ENCODE measurements at places on chromosomes 12 and 14.
A peak's percentile ranks its signal among the peaks of the same experiment; 100 is the strongest.

DNA sequence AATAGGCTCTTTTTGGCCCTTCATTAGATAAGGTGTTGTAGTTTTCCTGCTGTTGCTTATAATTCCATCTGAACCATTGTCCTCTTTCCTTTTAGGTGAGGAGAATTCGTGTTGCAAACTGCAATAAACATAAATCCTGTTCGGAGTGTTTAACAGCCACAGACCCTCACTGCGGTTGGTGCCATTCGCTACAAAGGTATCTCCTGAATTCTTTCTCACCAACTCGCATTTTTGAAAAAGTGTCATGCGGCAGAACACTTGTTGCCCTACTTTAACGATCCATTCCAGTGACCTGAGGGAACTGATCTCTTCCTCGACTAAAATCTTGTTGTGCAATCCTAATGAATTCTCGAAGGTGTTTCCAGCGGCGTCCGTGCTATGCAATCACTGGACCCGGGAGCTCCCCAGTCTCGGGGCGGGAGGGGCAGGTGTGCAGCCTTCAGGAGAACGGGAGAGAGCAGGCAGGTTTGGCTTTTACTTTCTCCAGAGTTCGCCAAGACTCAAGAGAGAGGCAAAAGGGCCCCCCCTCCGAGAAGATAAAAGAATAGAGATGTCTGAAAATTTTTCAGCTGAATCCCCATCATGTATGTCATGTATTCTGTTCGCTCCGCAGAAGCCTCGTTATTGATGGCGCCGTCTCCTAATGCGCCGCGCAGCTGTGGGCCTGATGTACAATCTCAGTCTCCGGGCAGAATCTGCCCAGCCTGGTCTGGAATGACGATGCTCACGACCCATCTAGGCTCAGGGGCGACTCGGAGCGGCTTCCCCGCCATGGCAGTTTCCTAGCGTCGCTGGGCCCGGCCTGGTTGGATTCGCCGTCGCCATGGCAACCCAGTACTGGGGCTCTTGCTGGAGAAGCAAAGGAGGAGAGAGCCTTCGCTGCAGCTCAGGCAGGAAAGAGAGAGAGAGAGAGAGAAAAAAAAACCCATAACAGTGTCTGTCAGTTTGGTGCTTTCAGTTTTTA, 38.2 kb downstream of the PLXNC1 start:
- DNase-seq = peak; percentile 83

- DNase-seq = no peak
These were observed 61.5 kb downstream of the KCNMB4 start for GRCh38 chr12:70427611-70428010.

GRCh38 chr12:84641940-84642545, 270.6 kb downstream of the SLC6A15 start:
- DNase-seq = peak; percentile 41

- DNase-seq = no peak
These were observed 115.2 kb downstream of the KSR2 start for GRCh38 chr12:117853600-117853999.

DNA sequence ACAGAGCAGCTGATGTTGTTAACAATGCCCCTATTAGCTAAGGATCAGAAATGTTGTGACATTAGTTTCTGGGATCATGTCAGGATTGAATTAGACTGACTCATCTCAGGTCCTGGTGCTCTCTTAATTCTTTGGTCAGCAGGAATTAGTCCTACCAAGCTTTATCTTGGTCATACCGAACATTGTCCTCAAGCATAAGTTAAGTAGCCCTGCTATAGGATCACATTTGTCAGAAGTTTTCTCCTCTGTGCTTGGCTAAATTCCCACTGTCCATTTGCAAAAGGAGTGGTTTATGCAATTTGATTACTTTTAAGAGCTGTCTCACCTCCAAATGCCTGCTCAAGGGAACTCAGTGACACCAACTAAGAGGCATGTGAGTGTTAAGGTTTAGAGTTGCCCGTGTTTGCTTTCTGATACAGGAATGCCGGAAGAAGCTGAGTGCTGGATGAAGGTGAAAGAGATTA, 48.4 kb upstream of the IFNG-AS1 start:
- no peak for DNase-seq

All from NCI-H2227 treated with DMSO at 0.1 percent for 48 hours (cell line).